NCI-H2081 treated with DMSO at 0.1 percent for 48 hours (cell line): ENCODE measurements at places on chromosomes 1 and 21.

DNA sequence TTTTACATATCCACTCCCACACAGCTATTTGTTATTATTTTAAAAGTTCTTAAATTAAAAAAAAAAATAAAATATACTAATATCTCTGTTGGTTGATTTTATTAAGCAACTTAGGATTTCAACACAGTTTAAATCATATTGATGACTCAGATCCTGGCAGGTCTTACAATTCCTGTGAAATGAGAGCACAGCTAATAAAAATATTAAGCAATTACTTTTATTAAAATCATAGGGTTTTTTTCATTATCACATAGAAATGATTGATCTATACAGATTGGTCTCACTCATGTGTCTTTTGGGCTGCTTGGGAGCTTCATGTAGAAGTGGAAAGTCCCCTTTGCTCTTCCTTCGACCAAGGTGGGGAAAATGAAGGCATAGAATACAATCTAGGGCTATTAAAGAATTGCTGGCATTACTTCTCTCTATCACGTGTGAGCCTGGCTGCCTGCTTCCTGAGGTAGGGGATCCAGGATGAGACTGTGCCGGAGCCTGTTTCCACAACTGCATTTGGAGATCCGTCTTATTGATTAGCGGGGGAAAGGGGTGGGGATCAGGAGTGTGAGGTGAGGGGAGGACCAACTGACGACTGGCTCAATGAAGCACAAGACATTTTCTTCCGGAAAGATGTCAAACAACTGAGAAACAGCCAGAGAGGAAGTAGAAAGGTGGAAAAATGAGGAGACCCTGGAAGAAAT lies 858.0 kb downstream of the USP25 start:
- DNase-seq = no peak

GRCh38 chr1:46569884-46570725 lies 18.7 kb upstream of the KNCN start:
- DNase-seq = no peak

DNA sequence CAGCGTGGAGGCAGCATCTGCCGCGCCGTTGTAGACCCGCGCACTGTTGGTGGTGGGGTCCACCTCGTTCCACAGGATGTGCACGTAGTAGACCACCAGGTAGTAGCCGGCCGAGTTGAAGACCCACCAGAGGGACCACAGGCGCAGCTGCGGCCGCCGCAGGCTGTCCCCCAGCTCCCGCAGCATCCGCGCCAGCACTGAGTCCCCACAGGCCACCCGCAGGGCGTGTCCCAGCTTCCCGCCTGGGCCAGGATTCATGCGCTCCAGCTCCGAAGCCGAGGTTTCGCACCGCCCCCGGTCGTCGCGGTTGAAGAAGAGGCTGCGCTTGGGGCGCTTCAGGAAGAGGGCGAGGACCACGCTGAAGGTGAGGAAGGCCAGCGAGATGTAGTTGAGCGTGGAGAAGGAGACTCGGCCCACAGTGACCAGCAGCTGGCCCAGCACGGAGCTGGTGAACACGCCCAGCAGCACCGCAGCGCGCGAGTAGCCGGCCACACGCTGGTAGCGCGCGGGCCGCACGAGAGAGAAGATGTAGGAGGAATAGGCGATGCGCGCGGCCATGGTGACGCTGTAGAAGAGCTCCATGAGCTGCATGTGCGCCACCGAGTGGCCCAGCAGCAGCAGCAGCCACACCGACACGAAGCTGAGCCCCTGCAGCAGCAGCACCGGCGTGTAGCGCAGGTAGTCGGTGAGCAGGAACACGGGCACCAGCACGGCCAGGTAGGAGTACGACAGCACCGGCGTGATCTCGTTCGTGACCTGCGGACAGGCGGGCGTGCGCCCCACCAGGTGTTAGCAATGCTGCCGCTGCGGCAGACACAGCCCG lies 10.6 kb downstream of the SLC19A1 start:
- no peak for DNase-seq

GRCh38 chr1:214850432-214851050 lies 232.0 kb upstream of the KCNK2 start:
- no peak for DNase-seq

DNA sequence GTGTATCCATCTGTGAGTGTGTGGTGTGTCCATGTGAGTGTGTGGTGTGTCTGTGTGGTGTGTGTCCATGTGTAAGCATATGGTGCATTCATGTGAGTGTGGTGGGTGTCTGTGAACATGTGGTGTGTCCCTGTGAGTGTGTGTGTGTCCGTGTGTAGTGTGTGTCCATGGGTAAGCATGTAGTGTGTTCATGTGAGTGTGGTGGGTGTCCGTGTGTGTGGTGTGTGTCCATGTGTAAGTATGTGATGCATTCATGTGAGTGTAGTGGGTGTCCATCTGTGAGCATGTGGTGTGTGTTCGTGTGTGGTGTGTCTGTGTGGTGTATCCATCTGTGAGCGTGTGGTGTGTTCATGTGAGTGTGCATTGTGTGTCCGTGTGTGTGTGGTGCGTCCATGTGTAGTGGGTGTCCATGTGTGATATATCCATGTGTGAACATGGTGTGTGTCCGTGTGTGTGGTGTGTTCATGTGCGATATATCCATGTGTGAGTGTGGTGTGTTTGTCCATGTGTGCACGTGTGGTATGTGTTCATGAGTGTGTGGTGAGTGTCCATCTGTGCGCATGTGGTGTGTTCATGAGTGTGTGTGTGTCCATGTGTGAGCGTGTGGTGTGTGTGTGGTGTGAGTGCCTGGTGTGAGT lies 12.3 kb downstream of the SLC19A1 start:
- no peak for DNase-seq

GRCh38 chr1:69852151-69852550 lies 284.4 kb downstream of the LRRC7 start:
- DNase-seq = no peak

- DNase-seq = no peak
Measured at GRCh38 chr1:185351734-185352466, 34.9 kb upstream of the IVNS1ABP start.

DNA sequence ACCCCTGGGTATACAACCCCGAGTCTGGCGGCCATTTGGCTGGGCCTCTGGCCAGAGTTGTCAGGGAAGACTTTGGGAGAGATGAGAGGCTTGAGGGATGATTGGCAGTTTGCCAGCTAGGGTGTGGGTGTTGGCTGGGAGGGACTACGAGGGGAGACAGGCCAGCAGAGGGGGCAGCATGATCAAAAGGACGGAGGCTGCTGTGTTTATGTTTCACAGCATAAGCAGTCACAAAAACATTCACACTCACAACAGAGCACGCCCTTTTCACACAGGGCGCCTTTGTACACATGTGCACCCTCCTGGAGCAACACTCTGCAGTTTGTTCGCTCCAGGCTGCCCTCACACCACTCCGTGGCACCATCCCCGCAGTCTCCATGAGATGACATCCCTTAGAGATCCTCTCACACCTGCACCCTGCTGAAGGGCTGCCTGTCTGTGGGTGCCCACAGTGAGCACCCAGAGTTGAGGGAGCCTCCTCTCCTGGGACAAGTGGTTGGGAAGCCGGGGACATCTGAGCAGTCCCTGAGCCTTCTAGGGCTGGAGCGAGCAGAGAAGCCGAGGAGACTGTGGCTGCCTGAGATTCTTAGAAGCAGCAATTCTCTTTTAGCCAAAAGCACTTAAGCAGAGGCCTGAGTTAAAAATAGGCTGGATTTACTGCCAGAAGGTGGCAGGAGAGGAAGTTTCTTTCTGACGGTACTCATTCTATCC lies 15.4 kb downstream of the EFNA3 start:
- peak; percentile 23 for DNase-seq

DNA sequence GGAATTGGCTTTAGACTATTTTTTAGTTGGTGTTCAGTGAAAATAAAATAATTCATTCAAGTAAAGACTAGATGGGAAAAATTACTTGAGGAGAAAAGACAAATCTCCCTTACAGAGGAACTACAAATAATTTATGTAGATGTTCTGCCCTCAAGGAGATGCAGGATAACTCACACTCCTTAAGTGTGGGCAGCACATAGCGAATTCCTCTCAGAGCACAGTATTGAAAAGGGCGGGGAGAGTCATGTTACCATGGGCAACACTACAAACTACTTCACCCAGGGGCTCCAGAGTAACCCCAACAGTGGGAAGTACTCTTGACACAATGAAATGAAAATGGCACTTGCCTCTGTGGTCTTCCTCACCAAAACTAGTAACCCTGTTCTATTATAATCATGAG lies 20.6 kb upstream of the LAMC2 start:
- no peak for DNase-seq

DNA sequence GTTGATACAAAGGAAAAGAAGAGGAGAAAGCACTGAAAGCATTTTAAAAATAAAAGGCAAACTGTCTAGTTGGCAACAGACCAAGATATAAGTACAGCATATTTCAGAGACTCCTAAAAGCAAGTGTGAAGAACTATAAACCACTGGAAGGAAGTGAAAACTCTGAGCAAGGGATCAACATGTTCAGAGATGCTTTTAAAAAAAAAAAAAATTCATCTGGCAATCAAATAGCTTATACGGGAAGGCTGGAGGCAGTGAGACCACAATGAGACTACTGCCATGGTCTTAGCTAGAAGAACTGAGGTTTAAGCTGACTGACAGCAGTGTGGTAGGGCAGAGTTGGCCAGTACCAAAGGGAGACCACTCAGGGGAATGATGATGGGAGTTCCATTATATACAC lies 124.3 kb downstream of the VAV3 start:
- no peak for DNase-seq

GRCh38 chr1:46639547-46639946 lies 22.9 kb upstream of the MOB3C start:
- DNase-seq = no peak

DNA sequence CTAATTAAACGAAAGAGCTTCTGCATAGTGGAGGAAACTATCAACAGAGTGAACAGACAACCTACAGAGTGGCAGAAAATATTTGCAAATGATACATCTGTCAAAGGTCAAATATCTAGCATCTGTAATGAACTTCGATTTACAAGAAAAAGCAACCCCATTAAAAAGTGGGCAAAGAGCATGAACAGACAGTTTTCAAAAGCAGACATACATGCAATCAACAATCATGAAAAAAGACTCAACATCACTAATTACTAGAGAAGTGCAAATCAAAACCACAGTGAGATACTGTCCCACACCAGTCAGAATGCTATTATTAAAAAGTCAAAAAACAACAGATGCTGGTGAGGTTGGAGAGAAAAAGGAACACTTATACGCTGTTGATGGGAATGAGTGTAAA lies 103.2 kb downstream of the MAGI3 start:
- DNase-seq = no peak

DNA sequence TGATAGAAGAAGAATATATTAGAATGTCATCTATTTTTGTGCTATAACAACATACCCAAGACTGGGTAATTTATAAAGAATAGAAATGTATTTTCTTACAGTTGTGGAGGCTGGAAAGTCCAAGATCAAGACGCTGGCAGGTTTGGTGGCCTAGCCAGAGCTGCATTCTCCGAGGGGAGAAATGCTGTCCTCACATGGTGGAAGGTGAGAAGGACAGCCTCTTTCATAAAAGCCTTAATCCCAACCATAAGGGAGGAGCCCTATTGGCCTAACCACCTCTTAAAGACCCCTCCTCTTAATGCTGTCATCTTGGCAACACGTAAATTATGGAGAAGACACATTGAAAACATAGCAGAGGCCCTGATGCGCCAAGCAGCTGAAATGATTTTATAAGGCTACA lies 60.1 kb upstream of the KAZN start:
- no peak for DNase-seq
